Adipocyte (in vitro differentiated cells): ENCODE measurements at places on chromosomes 7 and 10.

- DNase-seq = no peak
Observed at GRCh38 chr7:150332852-150333635, 8.4 kb downstream of the RARRES2 start.

DNA sequence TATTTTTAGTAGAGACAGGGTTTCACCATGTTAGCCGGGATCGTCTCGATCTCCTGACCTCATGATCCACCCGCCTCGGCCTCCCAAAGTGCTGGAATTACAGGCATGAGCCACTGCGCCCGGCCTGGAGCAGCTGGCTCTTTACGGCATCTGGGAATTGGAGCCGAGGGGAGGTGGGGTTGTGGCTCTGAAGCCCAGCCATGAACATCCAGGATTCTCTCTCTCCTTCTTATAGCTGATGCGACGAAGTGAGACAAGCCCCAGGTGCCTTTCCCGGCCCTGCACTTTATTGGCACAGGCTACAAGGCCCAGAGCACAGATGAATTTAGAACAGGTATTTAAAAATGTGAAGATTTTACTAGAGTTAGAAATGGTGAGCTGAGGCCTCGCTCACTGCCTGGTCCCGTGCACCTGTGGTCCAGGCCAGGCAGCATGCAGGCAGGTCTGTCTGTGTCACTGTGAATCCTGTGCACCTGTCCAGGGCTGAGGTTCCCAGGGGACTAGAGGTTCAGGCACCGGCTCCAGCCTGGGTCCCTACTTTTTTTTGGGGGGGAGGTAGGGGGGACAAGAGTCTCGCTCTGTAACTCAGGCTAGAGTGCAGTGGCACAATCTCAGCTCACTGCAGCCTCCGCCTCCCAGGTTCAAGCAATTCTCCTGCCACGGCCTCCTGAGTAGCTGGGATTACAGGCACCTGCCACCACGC lies 379.7 kb upstream of the FOXK1 start:
- no peak for DNase-seq

DNA sequence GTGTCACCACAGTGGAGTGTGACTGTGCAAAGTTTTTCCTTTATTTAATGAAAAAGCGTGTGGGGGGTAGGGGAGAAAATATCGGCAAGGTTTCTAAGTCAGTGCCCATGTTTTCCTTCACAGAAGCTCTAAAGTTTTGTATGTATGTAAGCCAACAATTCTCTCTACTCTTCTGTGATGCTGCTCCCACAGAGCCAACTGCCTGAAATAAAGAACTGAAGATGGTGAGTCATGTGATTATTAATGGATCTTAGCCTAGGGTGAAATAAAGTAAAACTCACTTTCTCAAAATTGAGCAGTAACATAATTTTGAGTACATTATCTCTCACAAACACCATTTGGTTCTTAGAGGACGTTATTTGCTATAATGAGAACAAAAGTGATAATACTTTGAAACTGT lies 143.7 kb downstream of the ELMO1 start:
- DNase-seq = no peak

DNA sequence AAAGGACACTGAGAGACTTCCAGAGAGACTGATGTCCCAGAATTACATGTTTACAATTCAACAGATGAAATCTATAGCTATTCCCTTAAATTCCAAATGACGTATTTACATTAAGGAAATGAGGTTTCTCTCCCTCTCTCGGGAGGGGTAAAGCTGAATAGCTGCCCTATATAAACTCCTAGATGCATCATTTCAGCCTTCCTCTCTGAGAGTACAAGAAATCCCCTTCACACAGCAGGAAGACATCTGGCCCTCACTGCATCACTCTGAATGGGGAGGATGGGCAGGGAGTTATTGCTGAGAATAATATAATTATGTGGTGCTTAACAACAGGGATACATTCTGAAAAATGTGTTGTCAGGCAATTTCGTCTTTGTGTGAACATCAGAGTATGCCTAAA lies 11.0 kb downstream of the POT1 start:
- no peak for DNase-seq

GRCh38 chr7:50751146-50751545 lies 31.6 kb downstream of the GRB10 start:
- DNase-seq = no peak

- DNase-seq = no peak
Observed at GRCh38 chr10:91296471-91296870, 76.0 kb downstream of the PCGF5 start.

- peak; percentile 66 for DNase-seq
Observed at GRCh38 chr7:54841772-54842697, 83.0 kb upstream of the SEC61G start.

DNA sequence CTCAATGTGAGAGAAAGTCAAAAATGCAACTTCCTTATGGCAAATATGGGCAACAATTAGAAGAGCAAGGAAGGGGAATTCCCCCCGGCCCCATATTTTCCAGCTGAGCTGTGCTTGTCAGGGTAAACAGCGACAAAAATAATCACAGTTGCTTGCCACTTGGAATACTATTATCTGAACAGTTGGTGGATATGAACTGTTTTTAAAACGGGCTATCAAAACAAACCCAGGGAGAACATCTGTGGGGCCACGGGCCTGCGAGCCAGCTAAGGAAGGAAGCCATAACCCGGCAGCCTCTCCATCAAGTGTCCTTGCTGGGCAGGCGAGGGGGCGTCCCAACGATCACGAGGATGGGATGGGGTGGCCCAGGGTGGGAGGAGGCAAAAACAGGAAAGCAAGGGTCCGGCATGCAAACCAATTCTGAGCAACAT lies 228.4 kb downstream of the ARHGAP12 start:
- peak; percentile 22 for DNase-seq

DNA sequence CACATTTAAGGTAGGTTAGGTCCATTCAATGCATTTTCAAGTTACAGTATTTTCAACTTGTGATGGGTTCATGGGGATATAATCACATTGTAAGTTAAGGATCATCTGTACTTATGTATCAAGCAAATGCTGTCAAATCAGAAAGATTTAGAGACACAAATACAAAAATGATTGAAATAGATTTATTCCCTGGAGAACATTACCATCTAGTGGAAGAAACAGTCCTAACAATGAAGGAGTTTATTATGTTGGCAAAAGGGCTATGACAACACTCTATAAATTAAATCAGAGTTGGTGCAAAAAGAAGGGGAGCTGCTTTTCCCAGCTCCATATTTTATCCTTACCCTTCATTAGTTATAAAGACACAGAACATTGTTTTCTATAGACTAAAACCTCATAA lies 69.0 kb downstream of the PRSS58 start:
- DNase-seq = peak; percentile 55

GRCh38 chr10:30701451-30702173 lies 72.1 kb upstream of the LYZL2 start:
- DNase-seq = peak; percentile 29

DNA sequence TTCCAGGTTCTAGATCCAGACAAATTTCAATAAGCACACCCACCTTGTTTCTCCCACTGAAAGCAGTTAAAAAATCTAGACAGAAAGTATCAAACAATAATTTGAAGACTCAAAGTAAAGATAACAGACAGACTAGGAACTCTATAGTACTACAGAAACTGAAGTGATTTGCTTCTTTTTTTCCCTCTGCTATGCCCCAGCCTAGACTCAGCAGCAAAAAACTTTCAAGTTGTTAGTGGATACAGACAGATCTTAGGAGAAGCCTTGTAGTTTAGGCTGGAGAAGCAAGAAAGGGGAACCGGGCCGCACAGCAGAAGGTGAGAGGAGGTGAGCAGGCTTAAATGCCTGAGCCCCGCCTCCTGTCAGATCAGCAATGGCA lies 65.1 kb downstream of the IGF2BP3 start:
- no peak for DNase-seq

GRCh38 chr10:48251152-48251524 lies 23.4 kb downstream of the FRMPD2 start:
- no peak for DNase-seq

DNA sequence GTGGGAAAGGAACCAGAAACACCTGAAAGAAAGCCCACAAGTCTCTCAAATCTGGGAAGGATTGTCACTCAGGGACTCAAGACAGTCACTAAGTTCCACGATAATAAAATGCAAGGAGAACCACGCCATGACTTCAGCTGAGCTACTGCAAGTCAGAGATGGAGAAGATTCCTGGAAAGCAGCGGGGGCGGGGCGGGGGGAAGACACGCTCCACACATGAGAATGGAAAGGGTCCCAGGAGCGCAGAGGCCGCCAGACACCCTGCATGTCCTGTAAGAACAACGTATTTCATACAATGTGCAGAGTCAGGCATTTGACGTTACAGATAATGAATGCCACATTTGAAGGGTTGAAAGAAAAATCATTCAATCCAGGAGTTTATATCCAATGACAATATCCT lies 448.1 kb downstream of the PTPRN2 start:
- no peak for DNase-seq

- DNase-seq = peak; percentile 93
Observed at GRCh38 chr7:47724335-47724982, 142.5 kb upstream of the TNS3 start.

DNA sequence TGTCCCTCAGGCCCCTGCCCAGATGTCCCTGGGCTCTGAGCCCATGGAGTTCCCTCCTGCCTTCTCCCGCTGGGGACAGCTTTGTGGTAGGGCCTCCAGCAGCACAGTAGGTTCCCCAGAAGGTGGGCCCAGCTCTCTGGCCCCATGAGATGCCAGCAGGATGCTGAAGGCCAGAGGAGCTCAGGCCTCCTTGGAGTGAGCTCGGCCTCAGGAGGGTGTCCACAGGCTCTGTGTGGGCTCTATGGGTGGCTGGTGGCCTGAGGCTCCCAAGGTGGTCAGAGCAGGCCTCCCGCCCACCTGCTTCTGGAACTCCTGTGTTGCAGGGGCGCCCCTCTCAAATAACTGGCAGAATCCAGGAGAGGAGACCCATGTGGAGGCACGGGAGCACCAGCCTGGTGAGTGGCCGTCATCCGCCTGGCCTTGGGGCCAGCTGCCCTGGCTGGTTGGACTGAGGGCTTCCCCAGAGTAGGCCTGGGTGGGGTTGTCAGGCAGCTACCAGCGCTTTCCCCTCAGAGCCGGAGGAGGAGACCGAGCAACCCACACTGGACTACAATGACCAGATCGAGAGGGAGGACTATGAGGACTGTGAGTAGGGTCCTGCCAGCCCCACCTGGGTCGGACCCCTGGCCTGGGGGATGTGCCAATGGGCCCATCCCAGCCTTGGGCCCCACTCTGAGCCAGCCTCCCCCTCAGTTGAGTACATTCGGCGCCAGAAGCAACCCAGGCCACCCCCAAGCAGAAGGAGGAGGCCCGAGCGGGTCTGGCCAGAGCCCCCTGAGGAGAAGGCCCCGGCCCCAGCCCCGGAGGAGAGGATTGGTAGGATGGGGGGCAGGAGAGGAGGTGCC lies 3.2 kb downstream of the AEBP1 start:
- DNase-seq = no peak

GRCh38 chr7:77450613-77451012 lies 34.5 kb upstream of the GSAP start:
- DNase-seq = no peak

DNA sequence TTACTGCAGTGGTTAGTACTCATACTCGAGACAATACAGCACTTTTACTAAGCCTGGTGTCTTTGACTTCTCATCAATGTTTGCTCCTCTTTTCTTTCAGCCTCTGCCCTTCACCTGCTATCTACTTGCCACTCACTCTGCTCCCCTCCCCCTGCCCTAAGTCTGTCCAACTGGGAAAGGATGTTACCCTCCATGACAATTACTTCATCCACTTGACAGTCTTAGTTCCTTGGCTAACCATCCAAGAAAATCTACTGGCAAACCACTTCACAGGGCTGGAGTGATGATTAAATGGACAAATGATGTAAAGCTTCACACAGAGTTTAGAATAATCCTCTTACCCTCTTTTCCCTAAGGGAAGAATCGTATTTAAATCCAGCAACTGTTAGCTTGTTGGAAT lies 8.2 kb upstream of the DLD start:
- DNase-seq = no peak

GRCh38 chr7:146831875-146832274 lies 715.3 kb downstream of the CNTNAP2 start:
- no peak for DNase-seq

DNA sequence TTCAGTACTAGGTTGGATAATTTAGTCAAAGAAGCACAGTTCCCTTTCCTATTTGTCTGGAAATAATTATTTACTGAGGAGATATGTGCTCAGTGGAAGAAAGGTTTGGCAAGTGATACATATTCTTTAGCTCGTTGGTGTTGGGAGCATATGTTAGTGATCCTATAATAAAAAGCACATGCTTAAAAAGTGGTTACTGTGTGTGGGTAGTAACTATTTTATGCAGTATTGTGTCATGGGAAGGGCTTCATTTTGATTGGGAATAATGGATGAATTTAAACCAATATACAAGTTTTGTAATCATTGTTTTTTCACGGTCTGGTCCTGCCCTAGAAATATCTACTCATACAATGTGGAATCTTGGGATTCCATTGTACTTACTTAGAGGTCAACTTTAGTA lies 188.7 kb upstream of the PPP1R3A start:
- peak; percentile 73 for DNase-seq

DNA sequence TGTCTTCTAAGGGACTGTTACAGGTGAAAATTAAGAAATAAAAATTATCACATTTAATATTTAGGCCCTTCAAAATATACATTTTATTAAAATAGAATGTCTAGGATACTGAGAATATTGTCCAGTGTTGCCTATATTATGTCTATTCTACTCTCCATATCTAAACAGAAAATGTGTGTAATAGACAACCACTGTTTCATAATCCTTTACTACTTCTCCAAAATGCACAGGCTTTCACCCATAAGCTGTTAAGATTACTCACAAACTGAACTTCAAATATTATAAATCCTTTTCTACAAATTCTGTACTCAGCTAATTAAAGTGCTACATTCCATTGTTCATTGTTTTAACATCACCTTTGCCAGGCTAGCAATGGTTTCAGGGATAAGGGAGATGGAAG lies 56.7 kb upstream of the TFEC start:
- no peak for DNase-seq

DNA sequence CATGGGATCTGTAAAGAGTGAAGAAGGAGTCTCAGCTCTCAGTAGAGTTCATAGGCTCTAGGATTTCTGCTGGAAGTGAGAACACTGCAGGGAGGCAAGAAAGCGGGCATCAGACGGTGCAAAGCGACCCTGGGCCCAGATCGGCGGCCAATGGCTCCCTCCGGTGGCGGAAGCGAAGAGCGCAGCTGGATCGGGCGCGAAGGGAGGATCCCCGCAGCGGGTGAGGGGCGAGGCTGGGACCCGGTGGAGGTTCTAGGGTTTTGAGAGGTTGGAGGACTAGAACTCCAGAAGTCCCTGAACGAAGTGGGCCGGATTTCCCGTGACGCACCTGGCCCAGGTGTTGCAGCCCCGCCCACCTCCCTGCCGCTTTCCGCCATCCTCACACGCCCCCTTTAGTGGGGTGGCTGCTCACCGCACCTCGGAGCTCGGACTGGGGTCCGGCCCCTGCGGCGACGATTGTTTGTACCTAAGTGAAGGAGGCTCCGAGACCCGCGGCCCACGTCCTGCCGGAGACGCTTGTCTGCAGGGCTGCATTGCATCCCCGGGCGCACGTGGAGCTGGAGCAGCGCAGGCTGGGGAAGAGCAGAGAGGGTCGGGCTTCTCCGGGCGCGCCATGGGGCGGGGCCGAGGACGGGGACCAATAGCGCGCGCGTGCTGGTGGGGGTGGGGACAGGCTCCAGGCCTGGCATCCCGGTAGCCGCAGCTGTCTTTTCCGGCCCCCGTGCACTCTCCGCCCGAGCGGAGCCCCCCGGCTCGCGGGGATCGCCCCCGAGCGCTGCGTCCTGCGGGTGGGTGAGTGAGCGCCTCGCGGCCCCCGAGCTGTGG lies at the start of gene SLC12A9:
SLC12A9 (plus strand) TSS at position 666 of the 825 bp plus-strand sequence. CDS start 1,485 bp downstream, outside the sequence.
- DNase-seq = peak; percentile 96
